Lower lobe of right lung (tissue), 2 donors: ENCODE measurements at places on chromosomes 6 and 20. TPM values are rescaled to one million over a fixed set of nuclear protein-coding genes. Genes with fewer than 3 reads are reported as not detected.

GRCh38 chr20:60453388-60454246 is 495.4 kb downstream of the CDH26 start:
- no peaks in the 10 kb centered on the region for H3K4me1 ChIP-seq
- no peaks in the 10 kb centered on the region for H3K36me3 ChIP-seq
- DNase-seq: no peak
- H3K4me3 ChIP-seq: no peak overlapping the region
- H3K27ac ChIP-seq: no peak overlapping the region

DNA sequence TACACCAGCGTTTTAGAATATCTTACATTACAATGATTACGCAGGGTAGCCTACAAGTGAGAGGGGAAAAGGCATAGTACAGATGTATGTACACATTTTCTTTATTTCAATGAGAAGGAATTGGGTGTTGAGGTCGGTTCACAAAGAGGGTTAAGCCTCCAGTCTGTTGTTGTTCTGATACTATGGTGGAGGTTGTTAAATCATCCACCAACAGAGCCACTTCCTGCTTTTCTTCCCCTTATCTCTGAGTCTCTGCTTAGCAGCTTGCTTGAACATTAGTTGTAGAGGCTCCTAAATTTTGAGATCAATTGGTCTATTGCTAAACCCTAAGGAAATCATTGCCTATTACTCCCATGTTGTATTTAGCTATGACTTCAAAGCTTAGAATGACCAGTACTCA is 7.3 kb downstream of the RGS17 start:
- no peak overlapping the region for H3K4me3 ChIP-seq
- no peak for DNase-seq
- no peaks in the 10 kb centered on the region for H3K4me1 ChIP-seq

Gene GRM1
- 0.09 TPM for total RNA-seq

Gene OOEP
- total RNA-seq: not detected

Gene CDK5RAP1
- 23.2 TPM for total RNA-seq
